Daoy (cell line): ENCODE measurements at places on chromosomes 7 and 10.
A peak's percentile ranks its signal among the peaks of the same experiment; 100 is the strongest.

- peak; percentile 68 for DNase-seq
Observed at GRCh38 chr7:116249969-116250553, 39.7 kb downstream of the TES start.

DNA sequence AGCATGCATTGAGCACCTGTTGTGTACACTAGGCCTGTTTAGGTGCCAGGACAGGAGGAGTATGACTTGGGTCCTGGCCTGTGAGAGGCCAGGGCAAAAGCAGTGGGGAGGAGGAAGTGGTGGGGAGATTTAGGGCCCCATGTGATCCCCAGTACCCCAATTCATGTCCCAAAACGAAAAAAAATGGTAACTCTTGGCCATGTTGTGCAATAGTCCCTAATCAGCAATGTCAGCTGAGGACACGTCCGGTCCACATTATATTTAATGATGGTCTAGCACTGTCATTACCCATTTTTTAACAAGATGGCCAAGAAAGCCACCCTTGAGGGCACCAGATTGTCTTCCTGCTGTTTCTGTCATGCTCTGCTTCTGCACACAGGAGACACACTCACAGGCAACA lies 142.0 kb upstream of the RET start:
- no peak for DNase-seq

- no peak for DNase-seq
Observed at GRCh38 chr7:41787651-41788350, 84.9 kb upstream of the INHBA start.

DNA sequence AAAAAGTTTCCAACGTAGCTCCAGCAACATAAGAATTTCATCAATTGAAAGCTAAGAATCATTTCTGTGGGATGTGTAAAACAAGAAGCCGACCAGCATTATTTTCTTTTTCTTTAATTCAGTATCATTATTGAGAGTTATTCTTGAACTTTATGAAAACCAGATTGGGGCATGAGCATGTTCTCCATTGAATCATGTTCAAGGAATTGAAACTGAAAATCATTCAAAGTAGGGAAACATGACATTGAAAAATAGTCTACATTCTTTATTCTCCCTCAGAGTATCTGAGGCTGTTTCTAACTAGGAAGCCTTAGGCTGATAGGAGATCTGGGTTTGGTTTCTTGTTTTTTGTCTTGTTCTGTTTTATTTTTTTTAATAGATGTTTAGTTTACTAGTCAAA lies 253.7 kb downstream of the DYNC1I1 start:
- DNase-seq: no peak
